ENCODE measurements at places on chromosomes 2 and 18. TPM values are rescaled to one million over a fixed set of nuclear protein-coding genes. Genes with fewer than 3 reads are reported as not detected.

GRCh38 chr2:56231361-56231760 is 47.6 kb downstream of the CCDC85A start:
- DNase-seq = no peak

DNA sequence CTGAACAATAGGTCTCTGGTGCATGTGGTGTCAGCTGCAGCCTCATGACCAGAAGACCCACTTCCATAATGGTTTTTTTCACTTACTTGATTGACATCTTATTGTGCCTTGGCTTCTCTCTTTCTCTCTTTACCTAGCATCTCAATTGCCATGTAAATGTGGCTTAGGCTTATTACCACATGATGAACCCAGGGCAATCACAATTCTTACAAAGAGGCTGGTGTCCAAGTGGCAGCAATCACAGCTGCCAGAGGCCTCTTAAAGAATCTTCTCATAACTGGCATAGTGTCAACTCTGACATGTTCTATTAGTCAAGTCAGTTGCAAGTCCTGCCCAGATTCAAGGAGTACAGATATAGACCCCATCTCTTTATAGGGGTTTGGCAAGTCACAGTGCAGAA is 1224.8 kb downstream of the SUCLG1 start:
- DNase-seq = peak; percentile 85

The GALNT14 gene
- total RNA-seq = not detected

DNA sequence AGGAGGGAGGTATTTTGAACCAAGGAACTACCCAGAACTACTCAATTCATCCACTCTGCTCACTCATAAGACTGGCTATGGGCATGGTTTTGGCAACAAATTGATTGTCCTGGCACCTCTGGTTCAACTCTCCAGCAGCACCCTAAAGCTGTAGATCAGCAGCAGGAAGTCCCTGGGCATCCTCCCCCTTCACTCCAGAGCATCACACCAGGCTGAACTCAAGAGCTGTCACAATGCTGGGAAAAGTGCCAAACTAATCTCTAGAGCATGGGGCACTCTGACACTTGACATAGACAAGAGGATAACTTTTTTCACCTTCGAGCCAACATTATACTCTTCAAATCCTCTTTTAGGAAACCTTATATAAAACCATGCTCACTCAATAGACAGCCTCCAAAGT is 154.1 kb upstream of the RBBP8 start:
- DNase-seq = no peak

The DNER gene
- total RNA-seq = 0.05 TPM

- no peak for DNase-seq
Observed at GRCh38 chr2:17877811-17878280, 621 bp upstream of the KCNS3 start.

- no peak for DNase-seq
Observed at GRCh38 chr2:223969856-223970255, 12.6 kb downstream of the MRPL44 start.

All from myocyte (in vitro differentiated cells).